Stimulated activated CD8-positive, alpha-beta memory T cell treated with anti-CD3 and anti-CD28 coated beads, Interleukin-4, amount 100 ng/mL, for 48 hours (primary cell): ENCODE measurements at places on chromosomes 6 and 20.

DNA sequence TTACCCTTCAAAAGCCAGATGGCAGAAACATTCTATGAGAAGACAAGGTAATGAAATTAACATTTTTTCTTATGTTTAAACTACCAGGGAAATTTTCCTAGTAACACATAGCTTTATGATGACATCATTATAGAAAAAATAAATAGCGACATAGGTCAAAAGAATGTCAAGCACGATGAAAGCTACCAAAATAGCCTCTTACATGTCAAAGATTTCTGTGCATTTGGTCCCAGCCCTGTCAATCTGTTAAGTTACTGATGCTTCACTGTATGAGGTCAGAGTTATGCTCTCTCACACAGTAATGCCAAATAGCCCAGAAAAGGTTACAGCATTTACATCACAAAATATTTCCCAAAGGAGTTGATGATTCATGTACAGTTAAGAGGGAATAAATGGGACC lies 199.8 kb upstream of the DEFB112 start:
- DNase-seq = no peak

GRCh38 chr6:32814145-32814544 lies 2.7 kb downstream of the HLA-DOB start:
- no peak for DNase-seq

DNA sequence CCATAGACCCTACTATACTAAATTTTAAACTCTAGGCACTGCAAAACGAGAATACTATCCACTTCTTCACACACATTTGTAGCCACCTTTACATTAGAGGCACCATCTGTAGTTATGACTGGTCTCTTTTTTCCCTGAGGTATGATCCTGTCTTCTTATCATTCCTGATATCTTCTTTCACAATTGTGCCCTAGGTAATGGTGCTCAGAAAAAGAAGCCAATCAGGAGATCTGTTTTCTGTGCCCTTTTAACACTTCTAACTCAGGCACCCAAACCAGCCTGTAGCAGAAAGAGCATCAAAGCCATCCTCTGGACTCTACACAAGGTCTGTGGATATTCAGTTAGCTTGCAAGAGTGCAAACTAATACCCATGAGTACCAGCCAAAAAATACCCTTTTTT lies 149.7 kb upstream of the SGK1 start:
- no peak for DNase-seq

DNA sequence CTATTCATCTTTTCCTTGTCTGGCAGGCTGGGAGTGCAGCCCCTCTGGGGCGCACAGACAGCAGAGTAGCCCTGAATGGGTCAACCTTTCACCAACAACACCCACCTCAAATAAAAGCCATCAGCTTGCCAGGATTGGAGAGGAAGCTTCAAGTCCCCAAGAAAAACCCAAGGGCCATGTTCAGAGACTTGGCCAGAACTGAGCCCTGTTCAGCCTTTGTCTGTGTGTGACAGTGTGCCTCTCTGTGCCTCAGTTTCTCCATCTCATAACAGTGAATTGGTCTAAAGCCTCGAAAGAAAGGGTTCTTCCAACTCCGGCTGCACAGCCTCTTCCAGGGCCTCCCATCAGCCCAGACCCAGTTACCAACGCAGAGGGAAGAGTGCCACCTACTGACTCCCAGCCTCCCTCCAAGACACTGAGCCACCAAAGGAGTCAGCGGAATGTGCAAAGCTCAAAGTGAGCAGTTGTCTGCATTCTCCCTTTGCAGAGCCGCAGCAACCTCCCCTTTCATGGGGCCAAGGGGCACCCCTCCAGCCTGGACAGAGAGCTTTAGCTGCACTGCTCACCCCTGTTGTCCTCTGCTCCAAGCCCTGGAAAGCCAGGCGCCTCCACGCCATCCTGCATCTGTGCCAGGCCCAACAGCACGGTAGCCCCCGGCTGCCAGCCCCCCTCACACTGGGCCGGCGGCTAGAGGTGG lies 82.7 kb upstream of the TOP1 start:
- no peak for DNase-seq

GRCh38 chr6:158843751-158844683 lies 24.8 kb upstream of the EZR start:
- DNase-seq = no peak

DNA sequence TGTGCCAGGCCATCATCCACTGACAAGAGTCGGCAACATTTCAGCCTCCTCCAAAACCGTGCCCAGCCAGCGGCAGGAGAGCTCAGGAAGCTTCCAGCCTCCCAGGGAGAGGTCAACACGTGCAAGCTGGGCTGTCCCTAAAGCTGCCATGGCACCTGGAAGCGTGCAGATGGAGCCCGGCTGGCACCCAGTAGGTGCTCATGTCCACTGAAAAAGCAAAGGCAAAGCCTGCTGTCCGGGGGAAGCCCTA lies 14.4 kb upstream of the TLDC2 start:
- DNase-seq = no peak

GRCh38 chr6:53896196-53896595 lies 101.4 kb downstream of the LRRC1 start:
- DNase-seq = no peak
